ENCODE measurements at places on chromosomes 6 and 20.
A peak's percentile ranks its signal among the peaks of the same experiment; 100 is the strongest.

- no peak overlapping the region for H3K27ac ChIP-seq
- H3K36me3 ChIP-seq: no peaks in the 10 kb centered on the region
Measured at GRCh38 chr20:43408848-43409576, 48.7 kb upstream of the SRSF6 start.

DNA sequence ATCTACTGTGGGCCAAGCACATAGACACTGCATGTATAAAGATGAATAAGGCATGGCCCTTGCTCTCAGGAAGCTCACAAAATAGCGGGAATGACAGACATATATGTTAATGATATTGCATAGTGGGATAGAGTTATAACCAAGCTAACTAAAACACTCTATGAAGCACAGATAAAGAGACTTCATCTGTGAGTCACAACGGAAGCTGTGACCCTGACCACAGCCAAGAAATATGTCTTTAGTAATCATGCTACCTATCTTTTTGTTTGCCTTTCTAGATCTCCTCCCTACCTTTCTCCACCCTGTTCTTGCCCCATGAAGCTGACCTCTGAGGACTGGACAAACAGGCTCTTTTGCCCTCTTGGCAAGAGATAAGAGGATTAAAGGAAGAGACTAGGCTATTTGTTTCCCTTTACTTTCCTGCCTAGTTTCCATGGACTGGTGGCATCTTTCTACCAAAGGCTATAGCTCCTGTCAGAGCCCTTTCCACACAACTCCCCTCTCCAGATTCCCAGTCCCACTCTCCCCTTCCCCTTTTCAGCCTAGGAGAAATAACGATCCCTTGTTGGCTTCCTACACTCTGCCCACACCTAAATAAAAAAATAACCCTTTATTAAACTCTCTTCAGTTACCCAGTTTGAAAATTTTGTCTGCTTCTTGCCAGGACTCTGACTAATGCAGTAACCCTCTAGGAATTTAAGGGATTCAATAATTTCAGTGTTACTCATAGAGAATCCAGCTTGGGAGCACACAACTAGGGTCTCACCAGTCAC is 504.9 kb upstream of the MARCKS start:
- no peaks in the 10 kb centered on the region for H3K4me1 ChIP-seq
- no peak overlapping the region for H3K27ac ChIP-seq
- H3K27me3 ChIP-seq: no peaks in the 10 kb centered on the region
- no peak for DNase-seq
- no peak overlapping the region for H3K4me3 ChIP-seq
- no peaks in the 10 kb centered on the region for H3K36me3 ChIP-seq

DNA sequence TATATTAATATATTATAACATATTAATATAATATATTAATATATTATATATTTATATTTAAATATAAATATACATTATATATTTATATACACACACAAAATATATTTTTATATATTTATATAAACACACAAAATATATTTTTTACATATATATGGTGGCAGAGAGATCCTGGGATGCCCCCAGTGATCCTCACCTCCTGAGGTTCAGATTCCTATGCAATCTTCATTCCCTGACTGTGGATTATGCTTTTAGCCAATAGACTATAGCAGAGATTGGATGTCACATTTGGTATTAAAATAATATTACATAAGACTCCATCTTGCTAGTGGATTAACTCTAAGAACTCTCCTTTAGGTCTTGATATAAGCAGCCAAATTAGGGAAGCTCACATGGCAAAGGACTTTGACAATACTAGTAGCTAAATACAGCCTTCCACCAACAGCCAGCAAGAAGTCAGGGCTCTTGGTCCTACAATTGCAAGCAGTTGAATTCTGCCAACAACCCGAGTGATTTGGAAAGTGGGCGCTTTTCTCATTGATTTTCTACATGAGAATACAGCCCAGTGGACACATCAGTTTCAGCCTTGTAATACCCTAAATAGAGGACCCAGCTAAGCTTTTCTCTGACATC is 681.0 kb downstream of the C6orf118 start:
- no peak overlapping the region for H3K27ac ChIP-seq
- DNase-seq: no peak
- no peaks in the 10 kb centered on the region for H3K27me3 ChIP-seq
- H3K4me3 ChIP-seq: no peak overlapping the region
- H3K36me3 ChIP-seq: no peaks in the 10 kb centered on the region
- H3K4me1 ChIP-seq: no peaks in the 10 kb centered on the region

- no peak overlapping the region for H3K4me3 ChIP-seq
- H3K36me3 ChIP-seq: no peaks in the 10 kb centered on the region
- H3K27me3 ChIP-seq: no peaks in the 10 kb centered on the region
- no peaks in the 10 kb centered on the region for H3K4me1 ChIP-seq
Measured at GRCh38 chr6:49202924-49203536, 260.0 kb downstream of the MMUT start.

DNA sequence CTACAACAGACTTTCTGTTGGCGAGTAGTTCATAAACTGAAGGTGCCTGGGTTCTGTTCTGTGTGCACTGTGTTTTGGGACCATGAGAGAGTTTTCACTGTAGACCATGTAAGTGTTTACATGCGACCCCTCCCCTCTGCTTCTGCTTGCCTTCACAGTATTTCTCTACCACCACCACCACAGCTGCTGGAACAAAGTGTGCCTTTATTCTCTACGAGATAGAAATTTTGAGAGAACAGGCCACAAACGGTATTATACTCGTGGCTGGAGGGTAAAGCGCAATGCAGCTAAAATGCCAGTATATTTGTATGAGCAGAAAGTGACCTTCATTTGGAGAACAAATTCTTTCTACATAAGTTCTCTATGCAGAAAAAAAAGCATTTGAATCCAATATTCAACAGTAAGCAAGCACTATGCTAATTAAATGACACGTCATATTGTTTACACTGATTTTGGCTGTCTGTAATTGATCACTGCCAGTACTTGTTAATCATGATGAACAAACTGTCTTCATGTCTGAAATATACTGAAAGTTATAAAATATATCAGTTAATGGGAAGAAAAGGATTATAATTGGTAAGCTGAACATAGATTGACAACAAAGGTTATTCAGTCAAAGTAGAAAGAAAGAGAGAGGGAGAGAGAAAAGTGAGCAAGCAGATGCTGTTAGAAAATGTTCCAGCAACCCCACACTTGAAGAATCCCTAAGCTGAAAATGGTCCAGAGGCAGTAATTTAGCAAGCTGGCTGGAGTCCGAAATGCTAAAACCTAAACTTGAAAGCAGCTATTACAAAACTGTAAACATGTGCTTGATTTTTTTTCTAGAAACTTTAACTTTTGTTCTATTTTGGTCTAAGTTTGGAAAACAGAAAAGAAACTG is 8.8 kb downstream of the CLDN20 start:
- no peak overlapping the region for H3K4me3 ChIP-seq
- H3K36me3 ChIP-seq: no peaks in the 10 kb centered on the region
- H3K27me3 ChIP-seq: no peaks in the 10 kb centered on the region
- H3K4me1 ChIP-seq: no peaks in the 10 kb centered on the region
- DNase-seq: no peak

DNA sequence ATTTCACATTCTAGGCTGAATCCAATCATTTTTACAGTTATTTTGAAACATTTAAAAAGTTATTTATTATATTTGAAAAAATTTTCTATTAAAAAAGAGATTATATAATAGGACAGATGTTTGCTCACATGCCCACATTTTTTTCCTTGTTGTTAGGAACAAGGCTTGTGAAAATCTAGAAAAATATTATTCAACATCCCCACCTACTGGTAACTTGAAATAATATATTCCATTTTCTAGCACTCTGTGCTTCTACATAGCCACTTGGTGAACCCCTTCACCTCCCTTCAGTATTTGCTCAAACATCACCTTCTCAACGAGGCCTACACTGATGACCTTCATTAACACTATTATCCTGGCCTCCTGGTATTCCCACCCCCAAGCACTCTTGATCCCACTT is 18.3 kb upstream of the GPRC6A start:
- H3K27me3 ChIP-seq: no peaks in the 10 kb centered on the region
- DNase-seq: peak; percentile 40
- no peaks in the 10 kb centered on the region for H3K36me3 ChIP-seq

GRCh38 chr6:111667931-111668330 is 62.3 kb upstream of the TRAF3IP2 start:
- H3K36me3 ChIP-seq: no peaks in the 10 kb centered on the region
- no peak for DNase-seq
- no peaks in the 10 kb centered on the region for H3K4me1 ChIP-seq
- H3K4me3 ChIP-seq: no peak overlapping the region

All from MM.1S (cell line).